ENCODE measurements at places on chromosomes 4 and X. TPM values are rescaled to one million over a fixed set of nuclear protein-coding genes. Genes with fewer than 3 reads are reported as not detected.

DNA sequence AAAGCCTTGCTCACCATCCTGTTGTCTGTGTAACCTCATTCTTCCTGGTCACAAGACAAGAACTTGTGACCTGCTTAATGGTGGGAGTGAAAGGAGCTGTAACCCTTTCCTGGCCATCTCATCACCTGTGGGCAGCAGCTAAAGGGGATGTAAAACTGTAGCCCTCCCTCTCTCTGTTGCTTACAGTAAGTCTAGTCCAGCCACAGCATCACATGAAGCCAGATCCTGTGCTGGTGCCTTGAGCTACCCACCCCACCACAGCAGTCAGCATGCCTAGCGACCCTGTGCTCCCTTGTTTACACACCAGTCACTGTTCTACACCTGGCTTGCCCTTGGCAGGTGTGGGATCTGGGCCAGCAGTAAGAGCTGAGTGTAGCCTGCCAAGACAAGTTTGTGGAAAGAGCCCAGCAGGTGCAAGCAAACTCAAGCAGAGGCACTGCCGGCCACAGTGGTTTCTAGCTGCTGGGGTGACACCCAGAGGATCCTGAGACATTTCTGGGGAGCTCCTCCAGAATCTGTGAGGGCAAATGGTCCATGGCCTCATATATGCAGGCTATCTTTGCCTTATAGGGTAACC is 41.0 kb downstream of the UGT2B28 start:
- DNase-seq, result no peak

DNA sequence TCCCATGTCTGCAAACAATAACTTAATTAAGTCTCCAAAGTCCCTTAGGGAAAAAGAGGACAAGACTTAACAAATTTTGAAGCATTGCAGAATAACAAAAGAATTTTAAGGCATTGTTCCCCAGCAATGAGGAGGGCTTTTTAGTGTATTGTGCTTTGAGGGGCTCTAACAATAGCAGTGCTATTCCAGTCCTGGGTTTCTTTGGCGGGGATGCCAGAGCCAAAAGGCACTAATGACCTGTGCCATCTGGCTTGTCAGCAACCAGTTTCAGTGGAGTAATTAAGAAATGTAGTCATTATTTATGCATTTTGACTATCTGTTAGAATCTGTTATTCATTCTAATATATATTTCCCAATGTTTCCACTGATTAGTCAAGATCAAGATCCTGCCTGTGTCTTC is 575.4 kb downstream of the SPRY1 start:
- DNase-seq, result no peak

DNA sequence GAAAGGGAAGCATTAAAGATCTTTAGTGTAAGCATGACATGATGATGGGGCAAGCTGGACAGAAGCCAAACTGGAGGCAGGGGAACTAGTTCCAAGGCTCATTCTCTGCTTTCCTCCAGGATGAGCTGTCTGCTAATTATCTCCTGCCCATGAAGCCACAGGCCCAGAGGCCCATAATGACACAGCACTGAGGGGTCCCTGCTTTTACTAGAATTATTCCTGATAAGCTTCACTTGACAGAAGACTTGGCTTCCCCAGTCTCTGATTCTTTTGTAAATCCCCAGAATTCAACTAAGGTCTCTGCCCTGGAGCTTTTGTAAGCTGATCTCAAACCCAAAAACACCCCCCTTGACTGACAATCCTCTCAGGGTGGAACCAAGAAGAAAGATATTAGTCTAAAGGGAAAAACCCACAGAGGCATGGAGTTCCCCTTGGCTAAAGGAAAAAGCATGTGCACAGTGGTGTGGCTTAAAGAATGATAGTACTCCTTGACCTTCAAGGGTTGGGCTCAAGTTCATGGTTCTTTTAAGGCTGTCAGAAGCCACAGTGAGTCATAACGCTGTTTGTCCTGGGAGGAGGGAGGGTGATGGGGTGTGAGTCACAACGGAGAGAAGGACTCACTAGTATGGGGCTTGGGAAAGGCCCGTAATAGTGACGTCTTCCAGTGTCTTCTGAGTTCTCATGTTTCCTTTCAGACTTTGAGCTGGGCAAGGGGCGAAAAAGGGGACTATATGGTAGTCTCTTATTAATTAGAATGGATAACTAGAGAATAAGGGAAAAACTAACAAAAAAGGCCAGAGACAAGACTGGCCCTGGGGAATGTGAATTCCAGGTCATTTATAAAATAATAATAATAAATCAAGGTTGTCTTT is 146.0 kb upstream of the CPEB2 start:
- DNase-seq, result peak; percentile 62

GRCh38 chrX:119529345-119530276 is 35.6 kb downstream of the STEEP1 start:
- DNase-seq, result no peak

GRCh38 chr4:42483426-42484379 is 86.4 kb downstream of the SHISA3 start:
- DNase-seq, result no peak

GRCh38 chr4:152610131-152610530 is 69.7 kb downstream of the TMEM154 start:
- DNase-seq, result no peak

- no peak for DNase-seq
Measured at GRCh38 chrX:121831601-121832000, 784.2 kb downstream of the GLUD2 start.

GRCh38 chr4:10701702-10702460 is 17.3 kb upstream of the CLNK start:
- DNase-seq, result no peak

DNA sequence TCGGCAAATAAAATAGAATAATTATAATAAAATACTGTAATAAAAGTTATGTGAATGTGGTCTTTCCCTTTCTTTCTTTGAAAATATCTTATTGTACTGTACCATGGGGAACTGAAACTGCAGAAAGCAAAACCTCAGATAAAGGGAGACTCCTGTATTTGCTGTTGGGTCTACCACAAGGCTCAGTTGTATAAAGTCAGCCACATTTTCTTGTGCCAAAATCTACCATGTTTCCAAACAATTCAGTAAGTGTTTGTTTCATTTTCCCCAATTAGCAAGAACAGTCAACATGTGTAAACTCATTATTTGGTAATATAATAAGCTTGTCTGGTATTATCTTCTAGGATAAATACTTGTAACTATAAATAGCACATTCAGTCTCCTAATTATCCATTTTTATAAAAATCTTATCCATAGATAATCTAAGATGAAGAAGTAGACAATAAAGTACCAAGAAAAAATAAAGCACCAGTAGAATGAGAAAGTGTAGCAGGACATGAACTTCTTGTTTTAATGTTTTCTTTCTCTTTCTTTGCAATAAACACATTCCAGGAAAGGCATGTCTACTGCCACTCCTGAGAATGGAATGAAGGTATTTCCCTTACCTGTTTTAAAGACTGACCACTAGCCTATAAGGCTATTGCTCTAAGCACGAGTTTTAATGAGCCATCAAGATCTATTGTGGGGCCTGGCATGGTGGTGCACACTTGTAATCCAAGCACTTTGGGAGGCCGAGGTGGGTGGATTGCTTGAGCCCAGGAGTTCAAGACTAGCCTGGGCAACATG is 15.0 kb upstream of the OTUD4 start:
- DNase-seq, result no peak

The GIMD1 gene
- not detected for total RNA-seq

The XG gene
- total RNA-seq, result 4.0 TPM

DNA sequence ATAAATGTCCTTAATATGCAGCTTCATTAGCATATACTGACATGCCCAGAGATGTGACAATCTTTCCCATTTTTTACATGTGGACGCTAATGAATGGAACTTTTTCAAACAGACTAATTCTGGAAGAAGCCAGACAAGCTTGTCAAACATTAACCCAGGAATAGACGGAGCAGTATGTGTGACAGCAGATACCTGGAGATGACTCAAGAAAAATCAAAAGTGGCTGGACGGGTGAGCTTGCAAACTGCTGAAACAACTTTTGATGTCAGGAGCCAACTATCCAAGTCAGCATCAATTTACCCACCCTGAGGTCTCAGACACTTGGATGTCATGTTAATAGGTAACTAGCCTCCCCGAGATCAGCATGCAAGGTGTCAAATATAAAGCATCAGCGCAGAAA is 183.0 kb downstream of the PACRGL start:
- no peak for DNase-seq

- DNase-seq, result no peak
Measured at GRCh38 chr4:166064721-166065120, 191.7 kb downstream of the TLL1 start.

GRCh38 chr4:53990641-53991040 is 73.8 kb downstream of the CHIC2 start:
- DNase-seq, result no peak

GRCh38 chr4:52095374-52095773 is 44.3 kb downstream of the SPATA18 start:
- DNase-seq, result no peak

- DNase-seq, result no peak
Measured at GRCh38 chr4:22712105-22712504, 19.4 kb downstream of the GBA3 start.

Measured in sciatic nerve (tissue), 2 donors.